ENCODE measurements at places on chromosomes 2 and 18.

DNA sequence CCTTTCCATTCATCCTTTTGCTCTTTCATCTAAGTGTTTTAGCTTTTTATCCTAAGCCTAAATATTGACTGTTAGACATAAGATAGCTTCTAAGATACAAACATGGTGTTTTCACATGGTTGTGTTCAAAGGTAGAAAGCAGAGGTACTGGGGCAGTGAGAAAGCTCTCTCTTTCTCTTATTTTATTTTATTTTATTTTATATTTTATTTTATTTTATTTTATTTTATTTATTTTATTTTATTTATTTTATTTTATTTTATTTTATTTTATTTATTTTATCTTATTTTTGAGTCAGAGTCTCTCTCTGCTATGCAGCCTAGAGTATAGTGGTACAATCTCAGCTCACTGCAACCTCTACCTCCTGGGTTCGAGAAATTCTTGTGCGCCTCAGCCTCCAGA, 287.2 kb downstream of the IKZF2 start:
- no peaks in the 10 kb centered on the region for H3K27me3 ChIP-seq
- no peaks in the 10 kb centered on the region for H3K4me1 ChIP-seq
- H3K4me3 ChIP-seq, result no peak overlapping the region
- no peak for DNase-seq
- H3K36me3 ChIP-seq, result no peaks in the 10 kb centered on the region
- no peak overlapping the region for H3K27ac ChIP-seq

DNA sequence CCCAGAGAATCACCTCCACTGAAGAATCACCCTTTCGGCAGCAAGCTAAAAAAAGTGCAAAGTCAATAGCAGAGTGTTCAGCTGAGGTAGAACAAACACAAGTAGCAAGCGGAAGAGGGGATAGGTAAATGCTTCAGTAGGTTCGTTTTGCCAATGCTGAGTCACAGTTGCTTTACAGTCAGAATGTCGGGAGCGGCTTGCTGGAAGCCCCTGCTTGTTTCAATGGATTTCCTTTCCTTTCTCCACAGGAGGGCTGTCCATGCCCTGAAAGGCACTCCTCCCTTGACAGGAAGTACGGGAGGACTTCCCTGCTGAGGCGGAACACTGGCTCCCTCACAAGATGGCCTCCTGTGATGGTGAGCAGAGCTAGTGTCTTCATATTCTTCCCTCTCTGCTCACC, 146.2 kb upstream of the LYPD1 start:
- no peak for DNase-seq
- no peaks in the 10 kb centered on the region for H3K27me3 ChIP-seq
- no peaks in the 10 kb centered on the region for H3K36me3 ChIP-seq
- H3K27ac ChIP-seq, result no peak overlapping the region

GRCh38 chr18:31247574-31248199, 70.3 kb upstream of the DSG1 start:
- no peak for DNase-seq
- H3K36me3 ChIP-seq, result no peaks in the 10 kb centered on the region
- no peak overlapping the region for H3K4me3 ChIP-seq
- no peak overlapping the region for H3K27ac ChIP-seq

- H3K27ac ChIP-seq, result no peak overlapping the region
- peak; percentile 59 for DNase-seq
- no peaks in the 10 kb centered on the region for H3K27me3 ChIP-seq
Observed at GRCh38 chr18:9575558-9575957, 38.8 kb downstream of the PPP4R1 start.

DNA sequence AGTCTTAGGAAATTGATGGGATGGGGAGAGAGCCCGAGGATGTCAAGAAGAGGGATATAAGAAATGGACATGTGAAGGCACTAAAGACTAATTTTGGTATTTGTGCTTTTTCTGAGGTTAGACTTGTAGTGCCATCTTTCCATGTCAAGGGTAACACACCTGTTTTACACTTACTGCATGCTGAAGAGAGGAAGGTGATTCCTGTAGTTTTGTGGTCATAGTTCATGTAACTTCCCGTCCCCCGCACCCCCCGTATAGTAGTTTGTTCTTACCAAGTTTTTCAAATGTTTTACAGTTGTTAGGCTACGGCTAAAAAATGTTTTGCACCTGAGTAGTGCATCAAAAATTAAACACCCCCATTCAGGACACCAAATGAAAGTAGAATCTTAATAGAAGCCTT, 73.8 kb downstream of the CLIP4 start:
- no peaks in the 10 kb centered on the region for H3K36me3 ChIP-seq
- no peak overlapping the region for H3K4me3 ChIP-seq
- no peaks in the 10 kb centered on the region for H3K4me1 ChIP-seq
- DNase-seq, result no peak
- no peaks in the 10 kb centered on the region for H3K27me3 ChIP-seq
- no peak overlapping the region for H3K27ac ChIP-seq

DNA sequence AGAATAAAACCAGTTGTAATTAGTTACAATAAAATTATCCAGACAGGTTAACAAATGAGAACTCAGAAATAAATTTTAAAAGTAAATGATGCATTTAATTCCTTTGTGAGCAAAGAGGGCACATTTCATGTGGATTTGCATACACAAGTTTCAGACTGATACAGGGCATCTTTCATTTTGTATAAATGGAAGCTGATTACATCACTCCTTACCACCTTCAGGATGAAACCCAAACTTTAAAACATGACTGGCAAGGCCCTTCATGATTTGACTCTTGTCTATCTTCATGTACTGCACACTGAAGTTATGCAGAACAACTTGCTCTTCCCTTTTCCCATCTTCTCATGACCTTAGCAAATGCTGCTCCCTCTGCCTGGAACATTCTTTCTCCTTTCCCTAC, 26.9 kb downstream of the EFEMP1 start:
- no peak overlapping the region for H3K27ac ChIP-seq
- H3K36me3 ChIP-seq, result no peaks in the 10 kb centered on the region
- no peak for DNase-seq
- no peaks in the 10 kb centered on the region for H3K4me1 ChIP-seq
- H3K27me3 ChIP-seq, result no peaks in the 10 kb centered on the region

DNA sequence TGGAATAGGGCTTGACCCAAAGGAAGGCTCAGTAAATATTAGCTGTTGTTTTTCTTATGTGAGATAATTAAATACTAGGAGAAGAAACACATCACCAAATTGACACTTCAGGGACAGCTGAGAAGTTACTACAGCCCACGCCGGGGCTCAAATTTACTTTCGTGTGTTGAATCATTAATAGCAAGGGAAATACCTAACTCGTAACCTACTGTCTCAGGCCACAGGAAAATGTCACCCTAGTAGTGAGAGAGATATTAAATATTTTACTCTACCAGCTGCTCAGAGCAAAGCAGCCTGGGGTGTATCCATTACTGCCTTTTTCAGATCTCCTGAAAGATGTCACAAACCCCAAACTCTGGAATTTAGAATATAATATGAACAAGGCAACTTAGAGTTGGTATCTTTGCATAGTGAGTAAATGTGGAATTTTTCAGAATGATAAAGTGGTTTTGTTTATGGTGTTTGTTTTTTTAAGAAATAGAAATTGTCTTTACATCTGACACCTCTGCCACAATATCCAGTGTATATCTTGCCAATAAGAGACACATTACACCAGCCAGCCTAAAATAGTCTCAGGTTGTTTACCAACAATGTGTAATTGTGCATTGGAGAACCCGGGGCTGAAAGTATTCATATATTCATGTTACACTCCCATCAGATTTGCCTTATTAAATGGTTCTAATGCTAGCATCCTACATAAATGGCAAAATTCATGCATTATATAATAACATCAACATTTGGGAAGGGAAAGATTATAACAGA, 48.4 kb downstream of the ATP8B1 start:
- no peak for DNase-seq
- H3K36me3 ChIP-seq, result no peaks in the 10 kb centered on the region
- no peaks in the 10 kb centered on the region for H3K27me3 ChIP-seq

DNA sequence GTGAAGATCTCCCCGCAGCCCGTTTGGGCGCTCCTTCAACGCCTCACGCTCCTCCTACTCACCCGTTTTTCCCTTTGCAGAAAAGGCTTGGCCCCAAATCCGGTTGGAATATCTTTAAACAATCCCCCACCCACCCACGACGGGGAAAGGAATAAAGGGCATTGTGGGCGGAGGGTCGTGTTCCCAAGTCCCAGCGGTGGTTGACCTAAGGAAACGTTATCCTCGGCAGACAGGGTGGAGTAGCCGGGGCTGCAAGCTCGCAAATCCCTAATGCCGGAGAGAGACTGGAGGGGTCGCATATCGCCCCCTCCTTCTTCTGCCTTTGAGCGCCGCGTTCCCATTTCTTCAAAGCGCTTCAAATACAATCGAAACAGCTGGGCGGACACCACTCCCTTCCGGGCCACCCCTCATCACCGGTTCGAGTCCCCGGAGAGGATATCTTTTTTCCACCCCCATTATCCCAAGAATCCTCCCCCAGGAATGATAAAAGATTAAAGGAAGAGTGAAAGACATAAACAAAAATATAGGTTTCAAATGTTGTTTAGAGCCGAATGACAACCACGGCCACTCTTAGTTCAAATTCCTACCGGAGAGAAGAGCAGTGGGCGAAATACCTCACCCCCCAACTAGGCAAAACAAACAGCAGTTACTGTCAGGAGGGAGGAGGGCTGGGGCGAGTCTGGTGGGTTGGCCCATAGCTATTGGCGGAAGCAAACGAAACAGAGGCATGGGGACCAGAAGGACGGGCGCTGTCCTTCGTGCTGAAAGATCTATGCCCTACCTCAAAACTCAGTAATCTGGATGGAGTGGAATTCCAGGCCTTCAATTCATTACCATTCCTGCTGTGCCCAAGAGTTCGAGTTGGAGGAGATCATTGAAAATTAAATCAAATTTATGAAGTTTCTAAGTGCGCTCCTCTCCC, 2.8 kb upstream of the GAD1 start:
- H3K36me3 ChIP-seq, result no peaks in the 10 kb centered on the region
- no peak overlapping the region for H3K4me3 ChIP-seq
- H3K4me1 ChIP-seq, result peaks cover 37% of the 10 kb centered on the region

- no peak for DNase-seq
- no peak overlapping the region for H3K27ac ChIP-seq
- no peak overlapping the region for H3K4me3 ChIP-seq
- no peaks in the 10 kb centered on the region for H3K27me3 ChIP-seq
Observed at GRCh38 chr2:47009253-47009767, 93.7 kb upstream of the MCFD2 start.

DNA sequence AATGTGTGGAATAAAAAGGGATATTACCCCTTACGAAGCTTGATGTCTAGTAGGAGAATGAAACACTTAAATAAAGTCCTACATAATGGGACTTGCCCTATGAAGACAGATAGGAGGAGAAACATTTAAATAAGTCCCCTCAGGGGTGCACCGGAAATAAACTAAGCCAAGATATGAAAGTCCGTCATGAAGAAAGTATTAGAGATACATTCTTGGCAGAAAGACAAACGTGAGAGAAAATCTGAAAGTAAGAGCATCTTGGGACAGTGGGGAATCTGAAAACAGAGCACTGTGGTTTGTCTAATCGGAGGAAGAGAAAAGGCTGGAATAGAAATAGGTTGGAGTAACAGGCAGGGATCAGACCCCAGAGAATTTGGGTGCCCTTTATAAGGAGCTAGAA, 516.9 kb upstream of the DSEL start:
- no peaks in the 10 kb centered on the region for H3K36me3 ChIP-seq
- H3K27ac ChIP-seq, result no peak overlapping the region
- no peaks in the 10 kb centered on the region for H3K27me3 ChIP-seq
- DNase-seq, result no peak
- no peak overlapping the region for H3K4me3 ChIP-seq

DNA sequence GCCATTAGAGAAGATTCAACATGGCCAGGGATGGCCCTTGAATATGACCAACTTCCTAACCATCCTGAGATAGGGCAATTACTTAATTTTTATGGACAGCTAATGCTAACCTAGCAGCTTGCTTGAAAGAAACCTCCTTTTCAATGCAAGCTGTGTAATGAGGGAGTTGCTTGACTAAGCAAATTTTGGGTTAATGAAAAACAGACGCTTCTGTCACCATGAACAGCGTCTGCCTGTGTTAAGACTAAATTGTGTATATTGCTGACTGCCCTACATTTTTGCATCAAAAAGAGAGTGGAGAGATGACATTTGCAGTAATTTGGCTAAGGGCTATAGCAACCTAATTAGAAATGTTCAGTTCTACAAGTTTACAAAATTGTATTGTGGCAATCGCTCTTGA, 319.2 kb upstream of the LRATD1 start:
- no peak overlapping the region for H3K4me3 ChIP-seq
- H3K27me3 ChIP-seq, result no peaks in the 10 kb centered on the region
- H3K36me3 ChIP-seq, result no peaks in the 10 kb centered on the region
- no peaks in the 10 kb centered on the region for H3K4me1 ChIP-seq
- H3K27ac ChIP-seq, result no peak overlapping the region

DNA sequence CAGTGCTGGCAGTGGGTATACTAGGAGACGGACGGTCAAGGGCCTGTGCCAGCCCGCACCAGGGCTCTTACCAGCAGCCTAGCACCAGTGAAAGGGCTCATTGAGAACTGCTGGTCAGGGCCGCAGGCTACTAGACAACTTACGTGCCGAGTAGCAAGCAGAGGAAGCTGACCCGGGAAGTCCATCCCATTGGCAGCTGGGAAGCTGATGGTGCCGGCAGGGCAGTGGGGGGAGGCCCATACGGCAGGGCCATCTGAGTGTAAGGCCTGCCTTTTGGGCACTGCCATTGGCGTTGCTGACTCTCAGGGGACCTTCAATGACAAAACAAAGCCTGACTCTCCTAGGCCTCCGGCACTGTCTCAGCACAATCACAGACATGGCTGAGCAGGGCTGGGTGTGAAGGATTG, 20.6 kb downstream of the EFR3B start:
- no peak overlapping the region for H3K4me3 ChIP-seq
- DNase-seq, result no peak
- H3K27me3 ChIP-seq, result no peaks in the 10 kb centered on the region
- no peaks in the 10 kb centered on the region for H3K4me1 ChIP-seq
- H3K36me3 ChIP-seq, result no peaks in the 10 kb centered on the region
